ENCODE measurements at places on chromosomes 2 and 18.
A peak's percentile ranks its signal among the peaks of the same experiment; 100 is the strongest.

DNA sequence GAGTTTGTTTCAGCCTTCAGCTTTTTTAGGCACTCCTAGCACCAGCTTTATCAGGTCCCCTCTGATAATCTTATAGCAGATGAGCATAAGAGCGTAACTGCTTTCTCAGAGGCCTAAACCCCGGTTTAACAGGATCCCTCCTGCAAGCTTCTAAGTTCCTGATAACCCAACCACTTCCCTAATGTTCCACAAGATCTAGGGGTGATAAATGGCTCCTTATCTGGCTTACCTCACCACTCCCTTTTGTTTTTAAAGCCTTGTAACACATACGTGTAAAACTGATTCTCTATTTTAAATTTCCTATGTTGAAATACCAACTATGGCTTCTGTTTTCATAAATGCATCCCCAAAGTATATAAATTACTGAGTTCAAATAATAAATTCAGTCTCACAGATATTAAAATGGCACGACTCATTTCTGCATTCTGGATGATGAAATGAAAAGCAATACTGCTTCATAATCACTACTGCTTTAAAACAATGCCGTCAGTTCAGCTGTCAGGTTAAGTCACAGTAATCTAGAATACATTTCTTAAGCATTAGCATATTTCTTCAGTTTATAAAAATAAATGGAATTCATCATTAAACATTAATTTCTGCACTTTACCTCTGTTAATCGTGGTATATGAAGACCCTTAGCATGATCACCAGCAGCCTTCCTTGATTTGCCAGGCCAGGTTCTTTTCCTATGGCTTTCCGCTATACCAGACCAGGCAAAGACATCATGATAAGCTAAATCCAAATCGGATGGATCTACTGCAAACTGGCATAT is 126.3 kb downstream of the C2orf74 start:
- H3K4me1 ChIP-seq, result peaks cover 15% of the 10 kb centered on the region
- H3K4me3 ChIP-seq, result no peak overlapping the region
- no peaks in the 10 kb centered on the region for H3K27me3 ChIP-seq
- H3K27ac ChIP-seq, result no peak overlapping the region

DNA sequence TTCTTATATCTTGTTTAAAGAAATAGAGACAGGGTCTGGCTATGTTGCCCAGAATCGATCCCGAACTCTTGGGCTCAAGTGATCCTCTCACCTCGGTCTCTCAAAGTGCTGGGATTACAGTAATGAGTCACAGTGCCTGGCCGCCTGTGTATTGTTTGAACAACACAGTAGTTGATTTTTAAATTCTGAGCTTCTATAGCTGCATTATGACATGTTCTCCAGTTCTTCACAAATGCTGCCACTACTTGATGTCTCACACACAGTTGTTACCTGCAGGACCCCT is 7.7 kb upstream of the RHOB start:
- H3K4me1 ChIP-seq, result peaks cover 16% of the 10 kb centered on the region
- no peaks in the 10 kb centered on the region for H3K36me3 ChIP-seq
- H3K4me3 ChIP-seq, result no peak overlapping the region
- no peak for DNase-seq
- peaks cover 38% of the 10 kb centered on the region for H3K27me3 ChIP-seq

DNA sequence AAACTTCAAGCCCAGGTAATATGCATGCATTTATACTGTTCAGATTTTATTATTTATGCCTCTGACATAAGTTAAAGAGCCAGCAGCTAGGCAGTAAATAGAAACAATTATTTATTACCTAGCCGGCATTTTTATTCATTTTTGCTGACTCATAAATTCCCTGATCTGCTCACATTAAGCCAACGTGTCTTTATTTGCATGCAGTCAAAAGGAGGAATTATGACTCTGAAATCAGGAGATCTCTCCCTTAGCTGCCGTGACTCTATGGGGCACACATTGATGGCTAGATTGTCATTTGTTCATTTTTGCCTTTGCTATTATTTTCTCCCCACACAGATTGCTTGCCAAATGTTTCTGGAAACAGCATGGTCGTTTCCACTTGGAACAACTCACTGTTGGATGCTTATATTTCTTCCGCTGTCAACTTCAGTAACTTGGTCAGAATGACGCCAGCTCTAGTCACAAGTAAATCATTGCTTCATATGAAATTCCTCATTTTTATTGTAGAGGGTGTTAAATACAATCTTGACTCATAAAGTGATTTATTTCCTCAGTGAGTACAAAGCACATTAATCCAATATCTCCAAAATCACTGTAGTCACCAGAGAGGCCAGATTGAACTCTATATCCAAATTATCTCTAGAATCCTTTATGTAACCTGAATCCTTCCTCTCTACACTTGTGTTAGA is 15.9 kb upstream of the ZBTB14 start:
- H3K4me3 ChIP-seq, result no peak overlapping the region
- no peaks in the 10 kb centered on the region for H3K27me3 ChIP-seq
- no peak for DNase-seq
- H3K36me3 ChIP-seq, result peaks cover 1% of the 10 kb centered on the region
- H3K4me1 ChIP-seq, result peaks cover 10% of the 10 kb centered on the region

- H3K27me3 ChIP-seq, result peaks cover 2% of the 10 kb centered on the region
- DNase-seq, result no peak
- H3K36me3 ChIP-seq, result no peaks in the 10 kb centered on the region
- H3K4me1 ChIP-seq, result no peaks in the 10 kb centered on the region
- no peak overlapping the region for H3K4me3 ChIP-seq
- H3K27ac ChIP-seq, result no peak overlapping the region
Measured at GRCh38 chr2:160091381-160091780, 29.0 kb upstream of the PLA2R1 start.

DNA sequence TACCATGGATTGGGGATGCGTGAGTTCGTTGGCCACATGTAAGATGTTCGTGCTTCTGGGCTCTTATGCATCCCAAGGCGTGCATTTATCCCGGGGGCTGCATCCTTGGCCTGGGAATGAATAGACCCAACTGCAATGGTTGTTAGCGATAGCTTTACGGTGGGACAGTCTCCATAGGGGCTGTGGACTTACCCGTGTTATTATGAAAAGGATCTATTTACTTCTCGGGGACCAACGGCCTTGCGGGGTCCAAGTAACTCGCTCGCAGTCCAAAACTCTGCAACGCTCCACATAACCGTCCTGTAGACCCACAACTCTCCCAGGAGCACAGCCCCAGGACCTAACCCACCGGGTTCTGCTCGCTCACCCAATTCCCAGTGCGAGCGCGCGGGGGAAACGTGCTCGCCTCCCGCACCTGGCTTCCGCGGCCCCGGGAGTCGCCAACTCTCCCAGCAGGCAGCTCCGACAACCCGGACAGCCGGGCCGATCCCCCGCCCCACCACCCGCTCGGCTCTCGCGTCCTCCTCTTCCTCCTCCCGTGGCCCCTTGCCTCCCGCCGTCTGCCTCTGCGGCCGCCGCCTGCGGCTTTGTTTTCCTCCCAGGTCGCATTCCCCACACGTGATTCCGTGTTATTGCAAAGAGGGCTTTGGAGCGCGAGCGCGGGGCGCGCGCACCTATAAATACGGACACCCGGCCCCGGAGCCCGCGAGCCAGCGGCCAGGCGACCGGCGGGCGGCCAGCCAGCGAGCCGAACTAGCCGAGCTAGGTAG is at the start of gene CABLES1:
CABLES1 (plus strand) TSS at position 706 of the 770 bp plus-strand sequence. CDS start 278 bp downstream, outside the sequence.
- peaks cover 2% of the 10 kb centered on the region for H3K36me3 ChIP-seq
- peaks cover 33% of the 10 kb centered on the region for H3K27me3 ChIP-seq
- no peak for DNase-seq
- H3K27ac ChIP-seq, result peak within 1 kb of the TSS; percentile 7
- H3K4me1 ChIP-seq, result peaks cover 29% of the 10 kb centered on the region

- no peak overlapping the region for H3K4me3 ChIP-seq
- H3K4me1 ChIP-seq, result no peaks in the 10 kb centered on the region
- no peak overlapping the region for H3K27ac ChIP-seq
Measured at GRCh38 chr2:63719052-63719451, 122.6 kb upstream of the UGP2 start.

- H3K4me1 ChIP-seq, result no peaks in the 10 kb centered on the region
- DNase-seq, result no peak
- no peak overlapping the region for H3K27ac ChIP-seq
- peaks cover 8% of the 10 kb centered on the region for H3K27me3 ChIP-seq
- H3K4me3 ChIP-seq, result no peak overlapping the region
- no peaks in the 10 kb centered on the region for H3K36me3 ChIP-seq
Measured at GRCh38 chr2:192059266-192059665, 135.5 kb downstream of the TMEFF2 start.

DNA sequence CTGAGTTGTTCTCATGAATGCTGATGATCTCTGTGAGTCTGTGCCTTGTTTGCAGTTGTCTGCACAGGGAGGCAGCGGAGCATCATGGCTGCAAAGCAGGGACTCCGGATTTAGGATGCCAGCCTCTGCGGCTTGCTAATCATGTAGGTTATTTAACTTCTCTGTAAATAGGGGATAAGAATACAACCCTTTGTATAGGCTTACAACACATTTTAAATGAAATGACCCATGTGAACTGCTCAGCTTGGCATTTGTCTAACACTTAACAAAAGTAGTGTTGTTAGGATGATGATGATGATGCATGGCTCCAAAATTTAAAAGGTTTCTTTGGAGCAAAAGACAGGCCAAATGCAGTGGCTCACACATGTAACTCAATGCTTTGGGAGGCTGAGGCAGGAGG is 19.4 kb downstream of the DYTN start:
- no peak overlapping the region for H3K4me3 ChIP-seq
- H3K36me3 ChIP-seq, result no peaks in the 10 kb centered on the region
- no peak overlapping the region for H3K27ac ChIP-seq
- peaks cover 14% of the 10 kb centered on the region for H3K27me3 ChIP-seq

DNA sequence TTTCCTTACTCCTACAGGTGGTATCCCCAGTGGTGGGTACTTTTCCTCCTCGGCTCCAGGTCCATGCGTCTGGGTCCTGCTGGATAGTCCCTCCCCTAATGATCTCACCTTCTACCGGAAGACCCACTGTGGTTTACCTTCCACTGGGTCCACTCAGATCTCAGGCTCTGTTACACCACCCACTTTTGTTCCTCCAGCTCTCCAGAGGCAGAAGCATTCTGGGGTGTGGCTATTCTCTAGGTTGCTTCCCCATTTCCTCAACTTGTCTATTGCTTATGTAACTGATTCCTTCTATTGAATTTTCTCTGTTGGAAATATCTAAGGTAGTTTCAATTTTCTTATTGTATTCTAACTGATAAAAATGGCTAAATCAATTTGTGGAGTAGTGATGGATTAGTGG is 87.6 kb upstream of the GALNT5 start:
- H3K27ac ChIP-seq, result no peak overlapping the region
- H3K36me3 ChIP-seq, result no peaks in the 10 kb centered on the region
- no peaks in the 10 kb centered on the region for H3K4me1 ChIP-seq
- no peak for DNase-seq
- H3K4me3 ChIP-seq, result no peak overlapping the region
- H3K27me3 ChIP-seq, result peaks cover 6% of the 10 kb centered on the region

DNA sequence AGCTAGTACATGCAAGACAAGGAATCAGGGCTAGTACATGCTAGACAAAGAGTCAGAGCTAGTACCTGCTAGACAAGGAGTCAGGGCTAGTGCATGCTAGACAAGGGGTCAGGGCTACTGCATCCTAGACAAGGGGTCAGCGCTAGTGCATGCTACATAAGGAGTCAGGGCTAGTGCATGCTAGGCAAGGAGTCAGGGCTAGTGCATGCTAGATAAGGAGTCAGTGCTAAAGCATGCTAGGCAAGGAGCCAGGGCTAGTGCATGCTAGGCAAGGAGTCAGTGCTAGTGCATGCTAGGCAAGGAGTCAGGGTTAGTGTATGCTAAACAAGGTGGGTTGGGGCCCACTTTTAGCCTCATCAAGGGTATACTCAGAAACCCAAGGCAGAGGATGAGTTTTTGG is 90.1 kb upstream of the FAM136A start:
- H3K4me3 ChIP-seq, result no peak overlapping the region
- peaks cover 7% of the 10 kb centered on the region for H3K27me3 ChIP-seq
- DNase-seq, result no peak

GRCh38 chr18:23504720-23505119 is 1.4 kb downstream of the RMC1 start:
- H3K4me3 ChIP-seq, result peak overlapping the region; percentile 97
- H3K27me3 ChIP-seq, result no peaks in the 10 kb centered on the region
- peaks cover 59% of the 10 kb centered on the region for H3K4me1 ChIP-seq
- H3K36me3 ChIP-seq, result peaks cover 27% of the 10 kb centered on the region
- H3K27ac ChIP-seq, result peak overlapping the region; percentile 91

DNA sequence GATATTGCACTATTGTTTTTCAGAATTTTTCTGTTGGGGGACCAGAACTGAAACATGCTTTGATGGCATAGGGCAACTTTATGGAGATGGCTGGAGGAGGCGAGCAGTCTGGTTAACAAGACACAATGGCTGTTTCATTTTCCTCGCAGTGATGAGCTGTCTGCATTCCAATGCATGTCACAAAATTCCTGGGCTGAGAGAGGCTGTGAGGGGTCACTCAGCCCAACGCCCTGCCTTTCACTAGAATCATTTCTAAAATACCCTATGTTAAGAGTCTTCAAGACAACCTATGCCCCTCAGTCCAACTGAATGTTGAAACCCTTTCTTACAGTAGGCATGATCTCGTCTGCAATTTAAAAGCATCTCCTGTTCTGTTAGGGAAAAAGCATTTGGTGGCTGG is 1090.0 kb downstream of the BCL11A start:
- H3K27me3 ChIP-seq, result no peaks in the 10 kb centered on the region
- H3K27ac ChIP-seq, result no peak overlapping the region
- H3K4me3 ChIP-seq, result no peak overlapping the region
- DNase-seq, result no peak

- H3K27ac ChIP-seq, result no peak overlapping the region
- H3K4me1 ChIP-seq, result no peaks in the 10 kb centered on the region
Measured at GRCh38 chr2:2839782-2840531, 508.9 kb upstream of the MYT1L start.

DNA sequence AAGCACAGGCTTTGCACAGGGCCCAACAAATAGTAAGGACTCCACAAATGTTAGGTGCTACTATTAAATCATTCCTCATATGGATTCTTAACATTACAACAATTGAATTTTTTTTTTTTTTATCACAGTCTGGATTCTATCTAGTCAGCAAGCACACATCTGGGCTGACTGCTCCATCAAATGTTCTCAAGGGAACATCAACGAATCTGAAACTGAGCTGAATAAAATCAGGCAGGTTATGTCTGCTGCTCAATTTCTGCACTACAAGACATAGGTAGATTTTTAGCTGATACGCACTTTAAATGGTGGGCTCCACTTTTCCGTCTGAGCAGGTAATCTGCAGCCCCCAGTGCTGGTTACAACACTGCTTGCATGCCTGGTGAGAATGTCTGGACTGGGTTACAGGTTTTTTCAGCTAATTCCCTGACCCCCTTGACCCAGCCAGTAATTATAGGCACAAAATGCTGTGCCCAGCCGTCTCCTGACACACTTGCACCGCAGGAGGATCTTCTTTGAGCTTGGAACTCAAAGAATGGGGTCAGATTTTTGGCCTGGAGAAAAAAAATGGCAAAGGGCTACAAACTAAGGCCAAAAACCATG is 44.6 kb downstream of the ADD2 start:
- peaks cover 2% of the 10 kb centered on the region for H3K27me3 ChIP-seq
- H3K36me3 ChIP-seq, result no peaks in the 10 kb centered on the region
- H3K4me3 ChIP-seq, result no peak overlapping the region

- no peaks in the 10 kb centered on the region for H3K27me3 ChIP-seq
- peaks cover 4% of the 10 kb centered on the region for H3K36me3 ChIP-seq
- DNase-seq, result no peak
- peaks cover 14% of the 10 kb centered on the region for H3K4me1 ChIP-seq
- no peak overlapping the region for H3K4me3 ChIP-seq
- H3K27ac ChIP-seq, result no peak overlapping the region
Measured at GRCh38 chr2:46530639-46531038, 51.3 kb downstream of the TMEM247 start.

GRCh38 chr18:78431606-78432005 is 548.0 kb upstream of the SALL3 start:
- H3K36me3 ChIP-seq, result no peaks in the 10 kb centered on the region
- no peak overlapping the region for H3K27ac ChIP-seq
- H3K4me3 ChIP-seq, result no peak overlapping the region
- no peaks in the 10 kb centered on the region for H3K27me3 ChIP-seq
- H3K4me1 ChIP-seq, result no peaks in the 10 kb centered on the region
- no peak for DNase-seq

Data from activated T-helper 1 cell treated with anti-CD3 and anti-CD28 coated beads, Interleukin-12 subunit alpha, Interleukin-12 subunit beta, Interleukin-2, Interleukin-4 antibody, amounts not matched to agents 30 ng/mL and 10 ng/mL and 1 ng/mL, durations not matched to agents 14 hours and 24 hours and 36 hours (primary cell).